Calu3 (cell line): ENCODE measurements at places on chromosomes 2 and 18. TPM values are rescaled to one million over a fixed set of nuclear protein-coding genes. Genes with fewer than 3 reads are reported as not detected.

The STARD6 gene
- total RNA-seq: not detected in 2 replicates

- H3K4me3 ChIP-seq: no peak overlapping the region
- no peaks in the 10 kb centered on the region for H3K36me3 ChIP-seq
- H3K27ac ChIP-seq: no peak overlapping the region
- no peaks in the 10 kb centered on the region for H3K4me1 ChIP-seq
- no peak for DNase-seq
Observed at GRCh38 chr18:78950386-78950785, 29.2 kb upstream of the SALL3 start.

DNA sequence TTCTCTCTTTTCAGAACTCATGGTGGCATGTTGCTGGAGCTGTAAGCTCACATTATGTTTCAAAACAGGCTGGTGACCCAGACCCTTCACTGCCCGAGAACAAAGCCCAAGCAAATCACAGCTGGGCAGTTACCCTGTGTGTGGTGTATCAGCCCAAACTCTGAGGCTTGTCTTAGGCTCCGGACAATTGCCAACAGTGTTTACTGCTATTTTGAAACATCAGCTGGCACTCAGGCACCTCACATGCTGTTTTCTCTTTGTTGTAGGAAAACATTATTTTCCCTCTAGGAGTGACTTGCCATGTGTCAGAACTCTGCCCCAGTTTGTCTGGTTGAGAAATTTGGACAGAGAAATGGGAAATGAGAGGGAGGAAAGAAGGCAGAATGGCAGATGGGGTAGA lies 237.6 kb upstream of the APCDD1 start:
- H3K27me3 ChIP-seq: peaks cover 46% of the 10 kb centered on the region
- no peak overlapping the region for H3K27ac ChIP-seq
- no peaks in the 10 kb centered on the region for H3K36me3 ChIP-seq
- no peak for DNase-seq
- no peaks in the 10 kb centered on the region for H3K4me1 ChIP-seq

The PLGLB1 gene
- 1.8 TPM in 1 of 2 replicates, not detected in the other for total RNA-seq

GRCh38 chr2:172172513-172173173 lies 69.9 kb upstream of the DLX2 start:
- H3K27me3 ChIP-seq: no peaks in the 10 kb centered on the region
- peak; percentile 89 for DNase-seq
- H3K4me3 ChIP-seq: peak overlapping the region; percentile 80
- H3K27ac ChIP-seq: peak overlapping the region; percentile 39
- H3K4me1 ChIP-seq: peaks cover 31% of the 10 kb centered on the region
- peaks cover 17% of the 10 kb centered on the region for H3K36me3 ChIP-seq

The NT5DC4 gene
- total RNA-seq: 10.1 and 13.6 TPM in 2 replicates

The C1GALT1C1L gene
- 1.3 and 1.5 TPM in 2 replicates for total RNA-seq

- DNase-seq: no peak
- no peak overlapping the region for H3K4me3 ChIP-seq
- H3K4me1 ChIP-seq: no peaks in the 10 kb centered on the region
- H3K27ac ChIP-seq: no peak overlapping the region
Observed at GRCh38 chr2:131584940-131585339, 57.3 kb downstream of the CCDC74A start.

- no peaks in the 10 kb centered on the region for H3K27me3 ChIP-seq
- no peak overlapping the region for H3K27ac ChIP-seq
- no peaks in the 10 kb centered on the region for H3K36me3 ChIP-seq
Observed at GRCh38 chr2:240196716-240197461, 56.4 kb upstream of the OTOS start.

GRCh38 chr2:207481924-207482323 lies 47.8 kb upstream of the CREB1 start:
- no peak overlapping the region for H3K4me3 ChIP-seq
- no peak for DNase-seq
- no peak overlapping the region for H3K27ac ChIP-seq
- H3K4me1 ChIP-seq: peaks cover 9% of the 10 kb centered on the region
- H3K27me3 ChIP-seq: no peaks in the 10 kb centered on the region

The DUSP2 gene
- 4.1 and 5.9 TPM in 2 replicates for total RNA-seq

DNA sequence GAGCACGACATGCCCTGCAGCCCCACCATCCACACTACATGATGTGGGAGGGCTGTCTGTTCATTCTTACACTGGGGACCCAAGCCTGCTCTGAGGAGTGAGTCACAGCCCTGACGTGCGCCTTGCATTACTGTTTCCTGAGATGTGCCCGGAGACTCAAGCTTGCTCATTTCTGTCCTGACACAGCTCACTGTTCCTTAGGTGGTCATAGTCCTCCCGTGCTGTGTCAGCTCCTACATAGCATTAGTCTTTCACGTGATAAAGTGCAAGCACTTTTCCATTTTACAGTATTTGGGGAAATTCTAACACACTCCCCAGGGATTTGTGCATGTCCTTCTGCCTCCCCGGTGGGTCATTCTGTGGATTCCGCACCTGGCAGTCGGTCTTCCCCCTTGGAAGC lies 46.2 kb upstream of the TRIM43B start:
- peaks cover 55% of the 10 kb centered on the region for H3K36me3 ChIP-seq
- no peaks in the 10 kb centered on the region for H3K27me3 ChIP-seq
- peaks cover 15% of the 10 kb centered on the region for H3K4me1 ChIP-seq
- no peak overlapping the region for H3K4me3 ChIP-seq
- H3K27ac ChIP-seq: no peak overlapping the region
- DNase-seq: no peak

The ATP5F1A gene
- total RNA-seq: 358 and 374 TPM in 2 replicates

GRCh38 chr2:184154438-184154837 lies 443.9 kb upstream of the ZNF804A start:
- no peak overlapping the region for H3K4me3 ChIP-seq
- no peak overlapping the region for H3K27ac ChIP-seq
- H3K36me3 ChIP-seq: no peaks in the 10 kb centered on the region
- H3K4me1 ChIP-seq: no peaks in the 10 kb centered on the region

DNA sequence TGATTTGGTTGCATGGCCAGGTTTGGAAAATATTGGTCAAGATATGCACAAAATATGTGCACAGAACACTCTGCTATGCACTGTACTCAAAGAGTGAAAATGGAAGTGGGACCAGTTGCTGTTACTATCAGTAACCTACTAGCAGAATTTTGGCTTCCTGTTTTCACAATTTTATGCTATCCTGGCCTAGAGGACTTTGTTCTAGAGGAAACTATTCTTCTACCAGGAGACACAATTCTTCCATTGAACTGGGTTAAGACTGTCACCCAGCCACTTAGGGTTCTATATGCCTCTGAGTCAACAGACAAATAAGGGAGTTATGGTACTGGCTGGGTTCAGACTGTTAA lies 431.4 kb upstream of the DCC start:
- no peaks in the 10 kb centered on the region for H3K36me3 ChIP-seq
- no peak overlapping the region for H3K27ac ChIP-seq
- no peaks in the 10 kb centered on the region for H3K27me3 ChIP-seq
- no peak overlapping the region for H3K4me3 ChIP-seq
- H3K4me1 ChIP-seq: no peaks in the 10 kb centered on the region
- no peak for DNase-seq

The NGEF gene
- 1.3 and 1.7 TPM in 2 replicates for total RNA-seq

The CDH2 gene
- 1.5 and 2.3 TPM in 2 replicates for total RNA-seq

GRCh38 chr2:123080331-123080730 lies 944.8 kb upstream of the CNTNAP5 start:
- no peak overlapping the region for H3K4me3 ChIP-seq
- DNase-seq: no peak
- no peaks in the 10 kb centered on the region for H3K27me3 ChIP-seq
- H3K36me3 ChIP-seq: no peaks in the 10 kb centered on the region
- H3K4me1 ChIP-seq: no peaks in the 10 kb centered on the region
- H3K27ac ChIP-seq: no peak overlapping the region

GRCh38 chr2:156083763-156084493 lies 248.6 kb downstream of the NR4A2 start:
- H3K36me3 ChIP-seq: no peaks in the 10 kb centered on the region
- H3K4me1 ChIP-seq: peaks cover 13% of the 10 kb centered on the region
- H3K27ac ChIP-seq: peak overlapping the region; percentile 56
- H3K4me3 ChIP-seq: no peak overlapping the region
- no peaks in the 10 kb centered on the region for H3K27me3 ChIP-seq

- H3K27me3 ChIP-seq: peaks cover 21% of the 10 kb centered on the region
- no peak for DNase-seq
- H3K4me1 ChIP-seq: no peaks in the 10 kb centered on the region
Observed at GRCh38 chr2:30164131-30164925, 17.5 kb downstream of the YPEL5 start.

DNA sequence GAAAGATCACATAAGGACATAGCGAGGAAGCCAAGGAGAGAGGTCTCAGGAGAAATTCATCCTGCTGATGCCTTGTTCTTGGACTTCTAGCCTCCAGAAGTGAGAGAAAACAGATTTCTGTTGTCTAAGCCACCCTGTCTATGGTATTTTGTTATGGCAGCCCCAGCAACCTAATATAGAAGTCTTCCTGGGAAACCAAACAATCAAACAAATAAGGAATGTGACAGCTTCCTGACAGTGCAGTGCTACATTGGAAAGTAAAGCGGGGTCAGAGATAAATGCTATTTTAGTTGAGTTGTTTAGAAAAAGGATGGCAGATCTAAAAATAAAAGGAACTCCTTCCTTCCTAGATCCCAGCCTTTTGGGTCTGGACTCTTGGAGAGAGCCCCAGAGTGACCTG lies 443.2 kb upstream of the GYPC start:
- H3K27me3 ChIP-seq: no peaks in the 10 kb centered on the region
- no peak for DNase-seq
- no peak overlapping the region for H3K27ac ChIP-seq
- no peak overlapping the region for H3K4me3 ChIP-seq

GRCh38 chr2:98334439-98335078 lies 11.7 kb upstream of the CNGA3 start:
- H3K27me3 ChIP-seq: peaks cover 57% of the 10 kb centered on the region
- H3K36me3 ChIP-seq: no peaks in the 10 kb centered on the region
- H3K4me3 ChIP-seq: no peak overlapping the region

GRCh38 chr2:74843899-74844298 lies 10.0 kb downstream of the HK2 start:
- peaks cover 15% of the 10 kb centered on the region for H3K36me3 ChIP-seq
- peak overlapping the region; percentile 79 for H3K27ac ChIP-seq
- peak overlapping the region; percentile 50 for H3K4me3 ChIP-seq
- H3K27me3 ChIP-seq: no peaks in the 10 kb centered on the region
- no peak for DNase-seq

DNA sequence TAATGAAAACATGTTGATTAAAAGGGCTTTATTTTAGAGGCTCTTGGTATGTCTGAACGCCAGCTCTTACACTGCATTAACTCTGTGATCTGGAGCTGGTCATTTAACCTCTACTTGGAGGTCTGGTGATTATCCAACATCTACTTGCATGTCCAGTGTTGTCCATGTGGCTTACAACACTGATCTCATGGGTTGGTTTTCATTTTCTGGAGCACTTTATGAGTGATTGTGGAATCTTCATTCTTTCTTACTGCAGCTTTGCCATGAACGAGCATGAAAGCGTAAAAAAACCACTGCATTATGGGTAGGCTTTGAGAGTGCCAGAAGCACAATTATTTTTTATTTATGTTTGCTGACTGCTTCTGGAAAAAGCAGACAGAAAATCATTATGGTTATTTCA lies 4.8 kb downstream of the CCDC195 start:
- DNase-seq: no peak
- H3K4me1 ChIP-seq: peaks cover under 1% of the 10 kb centered on the region
- no peak overlapping the region for H3K27ac ChIP-seq
- H3K27me3 ChIP-seq: no peaks in the 10 kb centered on the region
- H3K4me3 ChIP-seq: no peak overlapping the region

- no peak overlapping the region for H3K27ac ChIP-seq
- no peaks in the 10 kb centered on the region for H3K36me3 ChIP-seq
- H3K4me3 ChIP-seq: no peak overlapping the region
- H3K4me1 ChIP-seq: no peaks in the 10 kb centered on the region
- no peak for DNase-seq
- H3K27me3 ChIP-seq: peaks cover 13% of the 10 kb centered on the region
Observed at GRCh38 chr2:204172145-204172600, 235.6 kb downstream of the ICOS start.

DNA sequence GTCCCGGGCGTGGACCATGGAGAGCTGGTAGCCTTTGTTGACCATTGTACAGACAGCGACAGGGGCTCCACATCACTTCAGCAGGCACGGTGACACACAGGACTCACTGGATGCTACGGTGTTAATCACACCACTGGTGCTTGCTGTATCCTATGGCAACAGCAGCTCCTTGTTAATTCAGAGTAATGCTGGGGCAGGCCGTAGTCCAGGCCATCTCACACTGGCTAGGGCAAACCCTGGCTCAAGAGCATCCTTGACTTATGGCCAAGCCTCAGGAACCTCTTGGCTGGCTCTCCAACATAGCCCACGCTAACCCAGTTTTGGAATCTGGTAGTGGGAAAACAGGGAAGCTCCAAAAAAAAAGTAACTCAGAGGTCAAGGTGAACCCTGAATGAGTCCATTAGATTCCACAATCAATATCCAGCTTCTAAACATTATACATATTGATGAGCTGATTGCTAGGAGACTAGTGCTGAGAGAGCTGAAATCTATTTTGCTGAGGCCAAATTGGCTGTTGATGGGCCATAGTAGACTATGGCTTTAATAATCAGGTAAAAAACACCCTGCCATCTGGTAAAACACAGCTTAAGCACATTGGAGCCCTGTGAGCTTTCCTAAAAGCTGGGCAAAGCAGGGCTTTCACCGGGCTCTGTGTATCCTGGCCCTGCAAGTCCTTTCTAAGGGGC lies 253.6 kb downstream of the PRKCE start:
- H3K4me1 ChIP-seq: peaks cover 12% of the 10 kb centered on the region
- DNase-seq: no peak
- no peak overlapping the region for H3K27ac ChIP-seq
- no peak overlapping the region for H3K4me3 ChIP-seq

The SAG gene
- total RNA-seq: not detected in 2 replicates

DNA sequence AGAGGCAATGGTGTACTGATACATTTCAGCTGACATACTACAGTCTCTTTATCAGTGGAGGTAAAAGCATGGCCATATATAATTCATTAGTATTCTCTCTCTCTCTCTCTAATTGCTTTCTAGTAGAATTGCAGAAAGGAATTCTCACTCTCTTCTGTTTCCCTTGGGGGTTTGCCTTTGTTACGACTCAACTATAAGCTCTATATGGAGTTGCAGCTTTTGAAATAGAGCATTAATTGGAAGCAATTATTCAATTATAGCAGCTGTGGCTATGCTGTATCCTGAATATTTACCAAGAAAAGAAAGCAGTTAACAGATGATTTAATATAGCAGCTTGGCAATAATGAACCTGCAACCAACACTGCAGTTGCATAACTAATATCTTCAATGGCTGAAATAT lies 132.7 kb upstream of the STON1 start:
- no peaks in the 10 kb centered on the region for H3K36me3 ChIP-seq
- H3K4me3 ChIP-seq: no peak overlapping the region
- no peaks in the 10 kb centered on the region for H3K27me3 ChIP-seq
- H3K4me1 ChIP-seq: no peaks in the 10 kb centered on the region
- H3K27ac ChIP-seq: no peak overlapping the region

The SH3BP4 gene
- 35.0 and 36.9 TPM in 2 replicates for total RNA-seq
